Stimulated activated CD8-positive, alpha-beta memory T cell treated with anti-CD3 and anti-CD28 coated beads, Interleukin-4, amount 100 ng/mL, for 1 hour (primary cell): ENCODE measurements at places on chromosomes 11 and 22.

DNA sequence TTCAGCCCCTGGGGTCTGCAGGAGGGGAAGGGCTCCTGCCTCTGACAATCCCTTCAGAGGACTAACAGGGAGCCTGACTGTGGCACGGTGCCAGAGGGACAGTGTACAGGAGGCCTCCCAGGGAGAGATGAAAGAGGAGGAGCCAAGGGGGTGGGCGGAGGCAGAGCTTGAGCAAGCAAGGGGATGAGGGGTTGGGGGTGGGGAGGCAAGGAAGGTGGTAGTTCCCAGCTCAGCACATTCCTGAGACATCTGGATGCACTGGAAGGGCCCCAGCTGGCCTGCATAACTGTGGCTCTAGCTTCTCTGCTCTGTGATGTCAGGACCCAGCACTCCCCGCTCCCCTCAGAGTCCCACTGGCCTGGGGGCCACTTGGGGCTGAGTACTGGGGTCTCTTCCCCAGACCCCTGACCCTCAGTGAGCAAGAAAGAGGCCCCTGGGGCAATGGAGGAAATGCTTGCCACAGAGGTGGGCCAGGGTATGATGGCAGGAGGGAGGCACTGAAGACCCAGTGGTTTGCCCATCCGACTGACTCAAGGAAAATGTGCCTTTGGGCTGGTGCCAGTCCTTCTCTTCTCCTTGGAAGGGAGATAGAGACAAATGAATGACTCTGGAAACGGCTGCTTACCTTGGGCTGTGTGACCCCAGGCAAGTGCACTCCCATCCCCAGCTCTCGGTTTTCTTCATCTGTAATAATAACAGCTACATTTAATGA is 13.3 kb downstream of the CREB3L1 start:
- DNase-seq, result no peak

DNA sequence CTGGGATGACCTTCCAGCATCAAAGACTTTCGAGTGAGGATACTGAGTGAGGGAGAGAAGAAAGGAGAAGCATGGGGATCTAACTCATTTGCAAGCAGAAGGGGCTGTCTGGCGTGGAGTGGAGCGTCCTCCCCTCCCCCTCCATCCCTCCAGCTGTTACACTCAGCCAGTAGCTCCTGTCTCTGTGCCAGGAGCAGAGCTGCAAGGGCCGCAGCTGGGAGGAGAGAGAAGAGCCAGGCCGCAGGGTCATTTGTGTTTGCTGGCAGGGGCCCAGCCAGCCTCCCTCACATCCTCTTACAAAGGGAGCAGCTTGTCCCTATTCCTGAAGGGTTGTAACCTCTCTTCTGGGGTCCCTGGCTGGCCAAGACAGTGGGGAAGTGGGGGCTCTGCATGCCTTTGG is 57.9 kb downstream of the NECTIN1 start:
- no peak for DNase-seq

DNA sequence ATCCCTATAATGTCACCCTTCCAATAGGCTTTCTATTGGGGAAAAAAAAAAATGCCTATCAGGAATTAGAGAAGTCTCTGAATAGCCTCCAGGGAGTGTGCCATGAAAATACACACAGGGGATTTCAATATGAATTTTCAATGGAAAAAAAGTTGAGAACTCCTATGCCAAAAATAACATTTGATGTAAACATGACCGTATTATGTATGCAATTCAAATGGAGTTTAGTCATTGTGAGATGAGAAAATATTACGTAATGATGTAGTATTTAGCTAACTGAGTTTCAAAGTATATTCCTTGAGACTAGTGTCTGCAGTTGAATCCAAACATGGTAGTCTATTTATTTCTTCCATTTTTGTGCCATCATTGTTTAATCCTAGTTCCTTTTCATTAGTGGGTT is 182.3 kb downstream of the BLID start:
- no peak for DNase-seq

DNA sequence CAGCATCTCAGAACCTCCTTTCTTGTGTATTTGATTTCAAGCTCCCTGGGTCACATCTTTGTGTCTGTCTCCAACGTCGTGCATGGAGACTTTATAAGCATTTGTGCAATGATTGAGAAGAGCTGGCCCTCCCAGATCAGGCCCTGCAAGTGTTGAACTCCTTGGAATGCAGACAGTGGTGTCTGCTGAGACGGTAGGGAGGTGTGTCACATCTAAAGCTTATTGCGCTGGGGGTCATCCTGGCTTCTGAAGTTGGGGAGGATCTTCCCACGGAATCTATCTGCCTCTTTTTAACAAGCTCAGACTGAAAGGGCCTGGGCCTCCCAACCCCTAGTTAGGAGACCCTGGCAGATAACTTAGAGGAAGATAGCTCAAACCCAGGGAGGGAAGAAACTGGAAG is 6.7 kb downstream of the APLNR start:
- DNase-seq, result no peak

GRCh38 chr11:108923413-108923812 is 258.5 kb downstream of the DDX10 start:
- no peak for DNase-seq

- no peak for DNase-seq
These were observed 121.1 kb downstream of the KCNC1 start for GRCh38 chr11:17855531-17856290.

GRCh38 chr11:94737171-94737611 is 31.0 kb upstream of the AMOTL1 start:
- DNase-seq, result no peak

GRCh38 chr22:48919851-48920589 is 907.7 kb downstream of the BRD1 start:
- DNase-seq, result no peak

GRCh38 chr22:36946421-36947158 is 33.2 kb downstream of the CSF2RB start:
- no peak for DNase-seq

DNA sequence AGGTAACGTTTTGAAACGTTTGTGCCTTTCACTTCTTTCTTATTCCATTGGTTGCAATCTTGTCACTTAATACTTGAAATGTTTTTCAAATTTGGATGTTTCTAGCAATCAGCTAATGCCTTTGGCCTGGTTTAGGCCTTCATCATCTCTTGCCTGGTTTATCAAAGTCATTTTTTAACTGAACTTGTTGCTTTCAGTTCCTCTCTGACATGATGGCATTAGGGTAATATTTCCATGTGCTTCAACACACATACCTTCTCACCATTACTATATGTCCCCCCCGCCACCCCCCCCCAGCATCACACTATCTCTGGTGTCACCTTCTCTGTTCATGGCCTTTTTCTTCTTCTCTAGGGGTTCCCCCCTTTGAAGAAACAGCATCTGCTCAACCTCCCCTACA is 1.5 kb upstream of the SYT9 start:
- no peak for DNase-seq

DNA sequence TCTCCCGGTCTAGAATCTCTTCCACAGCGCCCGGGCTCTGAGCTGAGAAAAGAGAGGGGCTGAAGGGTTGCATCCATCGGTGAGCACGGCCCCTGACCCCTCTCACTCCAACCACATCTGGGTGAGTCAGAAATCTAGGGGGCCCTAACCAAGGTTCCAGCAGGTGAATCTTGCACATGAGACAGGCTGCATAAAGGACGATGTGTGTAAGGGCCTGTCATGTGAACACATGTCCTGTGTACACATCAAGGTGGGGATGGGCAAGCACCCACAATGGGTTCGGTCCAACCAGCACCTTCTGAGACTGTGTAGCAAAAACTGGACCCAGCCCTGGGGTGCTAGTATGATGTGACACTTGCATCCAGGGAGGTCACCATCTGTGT is 1.2 kb downstream of the BET1L start:
- no peak for DNase-seq

DNA sequence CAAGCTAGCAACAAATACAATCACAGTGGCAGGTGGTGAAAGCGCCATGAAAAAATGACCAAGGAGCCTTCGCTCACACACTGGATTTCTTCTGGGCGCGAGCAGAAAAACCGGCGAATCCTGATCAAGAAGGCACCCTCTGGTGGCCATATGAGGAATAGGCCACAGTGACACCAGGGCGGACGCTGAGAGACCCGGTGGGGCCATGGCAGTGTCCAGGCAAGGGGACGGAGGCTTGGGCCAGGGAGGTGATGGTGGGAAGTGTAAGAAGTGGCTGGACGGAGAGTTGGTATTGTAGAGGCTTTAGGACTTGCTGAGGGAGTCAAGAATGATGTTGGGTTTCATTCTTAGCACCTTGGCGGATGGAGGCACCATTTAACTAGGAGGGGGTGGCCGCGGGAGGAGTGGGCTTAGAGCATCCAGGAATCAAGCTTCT is 16.9 kb upstream of the RAC2 start:
- DNase-seq, result no peak

DNA sequence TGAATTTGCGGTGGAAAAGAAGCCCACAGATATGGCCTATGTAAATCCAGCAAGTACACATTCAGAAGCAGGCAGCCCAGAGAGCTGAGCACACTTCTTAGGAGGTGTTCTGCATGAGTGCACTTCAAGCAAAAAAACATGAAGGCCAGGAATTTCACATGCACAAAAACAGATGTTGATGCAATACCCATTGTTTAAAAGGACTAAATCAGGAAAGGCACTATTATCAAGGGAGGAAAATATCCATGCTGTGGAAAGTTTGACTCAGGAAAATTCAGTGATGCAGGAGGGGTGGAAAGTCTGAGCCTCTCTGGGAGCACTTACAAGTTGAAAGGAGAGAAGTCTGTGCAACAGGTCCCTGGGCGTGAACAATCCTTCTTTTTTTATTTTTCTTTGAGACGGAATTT is 15.8 kb upstream of the CARS1 start:
- no peak for DNase-seq

GRCh38 chr11:26025676-26026075 is 306.3 kb upstream of the ANO3 start:
- no peak for DNase-seq

DNA sequence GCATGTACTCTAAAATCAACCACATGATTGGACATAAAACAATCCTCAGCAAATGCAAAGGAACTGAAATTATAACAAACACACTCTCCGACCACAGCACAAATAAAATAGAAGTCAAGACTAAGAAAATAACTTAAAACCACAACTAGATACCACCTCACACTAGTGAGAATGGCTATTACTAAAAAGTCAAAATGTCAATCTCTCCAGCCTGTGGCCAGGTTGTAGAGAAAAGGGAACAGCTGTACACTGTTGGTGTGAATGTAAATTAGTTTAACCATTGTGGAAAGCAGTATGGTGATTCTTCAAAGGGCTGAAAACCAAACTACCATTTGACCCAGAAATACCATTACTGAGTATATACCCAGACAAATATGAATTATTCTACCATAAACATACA is 1025.7 kb upstream of the TENM4 start:
- DNase-seq, result no peak

DNA sequence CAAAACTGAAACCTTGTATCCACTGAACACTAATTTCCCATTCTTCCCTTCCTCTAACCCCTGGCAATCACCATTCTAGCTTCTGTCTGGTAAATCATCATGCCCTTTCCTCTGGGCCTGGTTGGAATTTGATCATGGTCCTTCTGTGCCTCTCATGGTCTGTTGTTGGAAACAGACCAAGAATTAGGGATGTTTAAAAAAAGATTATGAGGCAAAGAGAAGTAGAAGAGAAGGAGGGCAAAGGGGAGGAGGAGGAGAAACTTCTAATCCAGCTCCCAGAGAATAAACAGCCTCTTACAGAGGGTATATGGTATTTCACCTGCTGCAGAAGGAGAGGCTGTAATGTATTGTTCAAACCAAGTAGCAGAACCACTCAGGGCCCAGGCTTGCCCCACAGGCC is 10.6 kb downstream of the BCO2 start:
- DNase-seq, result no peak

GRCh38 chr22:32018056-32018455 is 25.0 kb upstream of the SLC5A1 start:
- DNase-seq, result no peak

DNA sequence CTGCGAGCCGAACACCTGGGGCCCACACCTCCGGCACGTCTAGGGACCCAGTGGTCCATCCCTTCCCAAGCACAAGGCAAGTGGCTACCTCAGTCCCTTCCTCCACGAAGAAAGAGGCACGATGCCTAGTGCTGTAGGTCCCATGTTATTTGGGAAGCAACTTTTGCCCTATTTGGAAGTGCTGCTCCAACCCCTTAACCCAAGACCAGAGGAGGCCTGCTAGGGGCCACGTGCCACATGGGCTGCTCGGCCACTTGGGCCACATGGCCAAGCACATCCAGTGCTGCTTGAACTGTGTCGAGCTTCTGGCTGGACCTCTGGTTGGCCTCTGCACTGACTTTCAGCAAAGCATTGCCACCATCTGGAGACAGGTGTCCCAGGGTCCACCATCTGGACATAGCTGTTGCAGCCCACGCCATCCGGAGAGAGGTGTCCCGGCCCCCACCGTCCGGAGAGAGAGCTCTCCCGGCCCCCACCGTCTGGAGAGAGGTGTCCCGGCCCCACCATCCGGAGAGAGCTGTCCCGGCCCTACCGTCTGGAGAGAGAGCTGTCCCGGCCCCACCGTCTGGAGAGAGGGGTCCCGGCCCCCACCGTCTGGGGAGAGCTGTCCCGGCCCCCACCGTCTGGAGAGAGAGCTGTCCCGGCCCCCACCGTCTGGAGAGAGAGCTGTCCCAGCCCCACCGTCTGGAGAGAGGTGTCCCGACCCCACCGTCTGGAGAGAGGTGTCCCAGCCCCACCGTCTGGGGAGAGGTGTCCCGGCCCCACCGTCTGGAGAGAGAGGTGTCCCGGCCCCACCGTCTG is 6.5 kb upstream of the B4GALNT4 start:
- no peak for DNase-seq

GRCh38 chr11:73292525-73292894 is 15.6 kb upstream of the ARHGEF17 start:
- no peak for DNase-seq
